ENCODE measurements at places on chromosomes 12 and 14.

DNA sequence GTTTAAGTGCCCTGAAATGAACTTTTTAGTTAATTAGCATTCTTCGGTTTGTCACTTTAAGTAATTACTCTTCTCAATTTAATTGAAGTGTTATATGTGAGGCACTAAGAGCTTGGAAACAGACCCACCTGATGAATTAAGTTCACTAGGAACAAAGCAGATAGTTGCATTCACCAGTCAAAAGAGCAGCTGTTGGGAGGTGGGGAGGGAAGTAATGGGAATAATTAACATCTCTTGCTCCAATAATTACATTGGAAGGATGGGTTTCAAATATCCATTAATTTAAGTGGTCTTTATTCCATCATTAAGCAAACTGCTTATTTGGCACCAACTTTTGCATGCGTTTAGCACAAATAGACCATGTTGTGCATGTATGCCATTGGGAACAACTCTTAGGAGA, 667.2 kb downstream of the GALC start:
- no peak for DNase-seq

DNA sequence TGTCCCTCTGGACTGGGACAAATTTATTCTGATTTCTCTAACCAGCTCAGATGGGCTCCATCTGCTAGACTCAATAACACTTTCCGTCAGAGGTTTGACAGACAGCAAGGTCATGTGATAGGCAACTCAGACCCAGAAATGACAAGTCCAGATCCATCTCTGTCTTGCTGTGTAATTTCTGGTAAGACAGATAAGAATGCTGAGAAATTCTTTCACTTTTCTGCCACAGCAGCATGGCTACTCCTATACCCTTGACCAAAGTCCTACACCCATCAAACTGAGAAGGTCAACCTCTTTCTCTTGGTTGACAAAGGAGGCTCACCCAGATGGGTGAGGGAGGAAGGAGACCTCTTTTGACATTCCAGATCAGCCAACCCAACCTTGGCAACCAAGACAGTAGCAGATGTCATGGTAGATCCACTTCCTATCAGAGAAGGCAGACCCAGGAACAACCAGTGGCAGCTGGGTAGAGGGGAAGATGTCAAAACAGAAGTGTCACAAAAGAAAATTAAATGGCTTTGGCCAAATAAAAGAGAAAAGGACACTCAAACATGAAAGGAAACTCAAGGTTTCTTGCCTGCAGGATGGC, 36.9 kb upstream of the PRKAB1 start:
- DNase-seq = no peak

- no peak for DNase-seq
Measured at GRCh38 chr14:74176400-74176793, 62.9 kb upstream of the VSX2 start.

- DNase-seq = no peak
Measured at GRCh38 chr14:21825845-21826244, 152.2 kb upstream of the OR4E1 start.

DNA sequence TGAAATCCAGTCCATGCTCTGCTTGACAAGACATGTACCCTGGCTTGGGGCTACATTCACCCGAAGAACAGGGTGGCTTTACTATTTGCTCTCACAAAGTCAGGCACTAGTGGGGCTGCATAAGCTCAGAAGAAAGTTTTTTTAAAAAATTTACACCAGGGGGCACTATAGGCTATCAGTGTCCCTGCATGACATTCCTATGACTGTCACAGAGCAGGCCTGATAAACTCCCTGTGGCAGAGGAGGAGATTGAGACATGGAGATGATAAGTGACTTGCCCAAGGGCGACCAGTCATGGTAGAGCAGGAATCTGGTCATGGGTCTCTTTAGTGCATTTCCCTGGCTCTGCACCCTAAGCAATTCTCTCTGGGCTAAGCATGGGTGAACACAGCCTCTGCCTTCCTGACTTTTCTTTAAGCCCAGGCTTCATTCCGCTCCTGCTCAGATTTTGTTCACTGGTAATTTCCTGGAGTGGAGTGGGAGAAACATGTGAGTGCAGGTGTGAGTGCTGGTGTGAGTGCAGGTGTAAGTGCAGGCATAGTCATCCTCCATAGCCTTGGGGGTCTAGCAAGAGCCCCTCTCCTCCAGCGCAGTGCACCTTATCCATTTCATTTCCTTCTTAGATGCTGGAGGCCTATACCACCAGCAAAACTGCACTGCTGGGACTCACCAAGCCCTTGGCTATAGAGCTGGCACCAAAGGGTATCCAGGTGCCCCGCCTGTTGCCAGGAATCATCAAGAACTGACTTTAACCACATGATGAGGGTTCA, 91.6 kb downstream of the DHRS2 start:
- no peak for DNase-seq
